ENCODE measurements at places on chromosomes 4 and X.

GRCh38 chr4:8547912-8548730 lies 32.1 kb upstream of the GPR78 start:
- DNase-seq, result no peak

- no peak for DNase-seq
These were observed 191.8 kb downstream of the PDGFC start for GRCh38 chr4:156779774-156780173.

GRCh38 chr4:135553213-135553612 lies 1351.6 kb upstream of the PABPC4L start:
- DNase-seq, result no peak

DNA sequence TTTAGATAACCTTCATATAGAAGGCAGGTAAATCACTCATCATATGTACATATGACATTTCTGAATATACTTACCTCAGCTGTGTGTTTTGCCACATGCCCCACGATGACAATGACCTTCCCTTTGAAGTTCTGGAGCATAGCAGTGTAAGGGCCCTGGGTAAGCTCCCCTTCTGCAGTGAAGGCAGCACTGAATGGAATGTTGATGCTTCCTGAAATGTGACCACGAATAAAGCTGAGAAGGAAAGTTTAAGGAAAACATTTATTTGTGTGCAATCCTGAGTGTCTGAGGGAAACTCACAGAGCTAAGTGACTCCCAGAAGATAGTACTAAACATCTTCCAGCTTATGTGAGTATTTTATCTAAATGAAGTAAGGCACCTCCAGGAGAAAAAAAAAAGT lies 200.1 kb downstream of the NPNT start:
- no peak for DNase-seq

- DNase-seq, result no peak
These were observed 22.1 kb upstream of the OPN1LW start for GRCh38 chrX:154121961-154122360.

- DNase-seq, result no peak
These were observed 432.8 kb downstream of the ANKRD50 start for GRCh38 chr4:124279741-124280140.

- no peak for DNase-seq
These were observed 127.9 kb upstream of the AMOT start for GRCh38 chrX:112968351-112969133.

DNA sequence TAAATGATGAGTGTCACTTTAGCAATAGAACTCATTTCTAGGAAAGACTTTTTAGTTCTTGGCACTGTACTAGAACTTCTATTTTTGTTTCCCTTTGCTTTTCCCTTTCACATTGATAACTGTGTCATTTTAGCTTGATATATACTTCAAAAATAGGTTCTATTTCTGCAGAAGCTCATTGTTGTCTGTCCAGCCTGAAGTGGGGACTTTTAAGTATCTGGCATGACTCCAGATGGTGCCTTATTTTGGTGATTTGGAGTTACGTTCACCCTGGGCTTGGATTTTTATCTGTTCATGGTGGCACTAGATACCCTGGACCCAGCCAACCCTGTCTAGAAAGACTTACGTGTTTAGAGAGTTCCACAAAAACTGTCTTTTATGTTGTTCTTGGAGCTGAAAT lies 3.4 kb downstream of the ABHD18 start:
- DNase-seq, result no peak

DNA sequence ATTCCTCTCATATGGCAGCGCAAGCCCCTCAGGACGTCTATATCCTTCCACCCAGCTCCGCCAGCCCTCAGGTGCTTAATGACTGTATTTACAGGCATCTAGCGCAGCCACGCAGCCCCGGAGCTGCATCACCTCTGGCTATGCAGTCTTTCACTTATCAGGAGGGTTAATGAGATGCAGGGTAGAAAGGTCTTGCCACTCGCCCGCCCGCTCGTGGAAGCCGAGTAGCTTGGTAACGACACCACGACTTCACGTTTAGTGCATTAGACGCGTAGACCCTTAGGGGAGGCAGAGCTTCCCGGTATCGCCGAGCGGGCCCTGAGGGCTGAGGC lies 1.5 kb upstream of the SLC16A2 start:
- DNase-seq, result no peak

GRCh38 chrX:139739138-139739537 lies 31.2 kb upstream of the MCF2 start:
- no peak for DNase-seq

GRCh38 chr4:33200377-33200776 lies 2480.2 kb downstream of the PCDH7 start:
- DNase-seq, result no peak

DNA sequence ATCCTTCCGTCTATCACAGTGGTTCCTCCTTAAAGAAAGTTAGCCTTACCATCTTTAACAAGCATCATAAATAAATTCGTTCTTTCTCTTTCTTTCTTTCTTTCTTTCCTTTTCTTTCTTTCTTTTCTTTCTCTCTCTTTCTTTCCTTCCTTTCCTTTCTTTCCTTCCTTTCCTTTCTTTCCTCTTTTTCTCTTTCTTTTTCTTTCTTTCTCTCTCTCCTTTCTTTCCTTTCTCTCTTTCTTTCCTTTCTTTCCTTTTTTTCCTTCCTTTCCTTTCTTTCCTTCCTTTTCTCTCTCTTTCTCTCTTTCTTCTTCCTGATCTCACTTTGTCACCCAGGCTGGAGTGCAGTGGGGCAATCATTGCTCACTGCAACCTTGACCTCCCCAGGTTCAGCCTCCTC lies 60.4 kb downstream of the ENPP6 start:
- no peak for DNase-seq

GRCh38 chrX:155065035-155065734 lies 5.8 kb downstream of the CMC4 start:
- DNase-seq, result peak; percentile 7

GRCh38 chr4:1799387-1800375 lies 6.6 kb downstream of the FGFR3 start:
- DNase-seq, result no peak

DNA sequence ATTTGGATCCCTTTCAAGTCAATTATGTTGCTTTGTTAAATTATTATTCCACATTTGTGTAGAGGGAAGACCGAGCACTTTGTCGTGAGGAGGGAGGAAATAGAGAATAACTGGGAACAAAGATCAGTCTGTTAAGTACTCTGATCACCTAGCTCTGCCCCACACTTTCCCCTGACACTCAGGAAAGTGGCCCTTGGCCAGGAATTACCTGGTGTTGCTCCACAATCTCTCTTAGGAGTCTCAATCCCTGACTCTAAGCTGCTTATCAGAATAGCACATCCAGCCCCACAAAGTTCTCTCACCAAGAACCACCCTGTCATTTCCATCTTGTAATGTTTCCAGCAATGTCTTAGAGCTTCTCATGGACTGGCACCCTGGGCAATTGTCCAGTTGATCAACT lies 83.8 kb upstream of the BMPR1B start:
- no peak for DNase-seq

GRCh38 chrX:19629541-19629940 lies 114.2 kb upstream of the MAP3K15 start:
- DNase-seq, result no peak

- no peak for DNase-seq
These were observed 109.6 kb upstream of the ACSL4 start for GRCh38 chrX:109842611-109843010.

DNA sequence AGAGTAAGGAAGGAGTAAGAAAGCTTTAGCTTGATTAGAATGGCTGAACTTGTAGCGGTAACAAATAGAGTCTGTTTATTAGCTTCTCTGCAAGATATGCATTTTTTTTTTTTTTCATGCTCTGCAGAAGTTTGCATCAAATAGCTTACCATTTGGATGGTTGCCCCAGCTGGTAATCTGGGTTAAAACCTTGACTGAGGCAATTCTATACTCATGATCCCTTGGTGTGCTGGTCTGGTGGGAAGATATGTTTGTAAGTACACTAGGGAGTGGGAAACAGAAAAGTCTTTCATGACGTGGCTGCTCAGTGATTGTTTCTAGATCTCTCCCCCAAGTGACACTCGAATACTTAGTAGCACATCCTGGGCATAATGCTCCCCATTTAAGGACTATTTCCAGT lies 32.1 kb downstream of the SEPTIN11 start:
- no peak for DNase-seq

DNA sequence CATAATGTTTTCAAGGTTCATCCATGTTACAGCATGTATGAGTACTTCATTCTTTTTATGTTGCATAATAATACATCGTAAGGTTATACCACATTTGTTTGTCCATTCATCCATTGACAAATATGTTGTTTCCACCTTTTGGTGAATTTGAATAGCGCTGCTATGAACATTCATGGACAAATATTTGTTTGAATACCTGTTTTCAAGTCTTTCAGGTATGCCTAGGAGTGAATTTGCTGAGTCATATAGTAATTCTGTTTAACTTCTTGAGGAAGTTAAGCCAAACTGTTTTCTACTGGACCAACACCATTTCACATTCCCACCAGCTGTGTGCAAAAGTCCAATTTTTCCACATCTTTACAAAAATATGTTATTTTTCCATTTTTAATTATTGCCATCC lies 31.5 kb downstream of the IRS4 start:
- no peak for DNase-seq

DNA sequence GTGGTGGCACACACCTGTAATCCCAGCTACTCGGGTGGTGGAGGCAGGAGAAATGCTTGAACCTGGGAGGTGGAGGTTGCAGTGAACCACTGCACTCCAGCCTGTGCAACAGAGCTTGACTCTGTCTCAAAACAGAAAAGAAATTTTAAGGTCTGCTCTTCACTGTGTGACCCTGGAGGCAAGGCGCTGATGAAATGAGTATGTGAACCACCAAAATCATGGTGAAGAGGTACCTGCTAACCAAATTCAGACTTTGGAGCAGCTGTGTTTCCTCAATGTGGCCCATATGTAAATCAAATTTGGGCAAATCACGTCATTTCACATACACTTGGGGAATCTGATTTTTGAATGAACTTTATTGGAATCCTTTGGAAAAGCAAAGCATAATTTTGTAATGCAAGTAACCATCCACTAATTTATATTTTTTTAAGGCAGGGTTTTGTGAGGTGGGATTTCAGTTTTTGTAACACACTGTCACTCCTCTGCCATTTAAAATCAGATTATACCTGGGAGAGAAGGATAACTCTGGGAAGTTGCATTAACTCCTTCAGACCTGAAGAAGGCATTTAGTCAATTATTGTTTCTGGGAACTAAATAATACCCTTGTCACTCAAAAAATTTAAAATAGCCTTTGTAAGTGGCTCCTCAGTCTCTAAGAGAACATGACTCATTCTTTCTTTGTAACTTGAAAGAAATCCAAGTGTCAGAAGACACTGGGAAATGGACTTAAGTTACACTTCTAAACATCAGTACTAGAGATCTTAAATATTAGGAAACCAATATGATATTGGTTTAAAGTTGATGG lies 24.0 kb downstream of the DOCK11 start:
- no peak for DNase-seq

DNA sequence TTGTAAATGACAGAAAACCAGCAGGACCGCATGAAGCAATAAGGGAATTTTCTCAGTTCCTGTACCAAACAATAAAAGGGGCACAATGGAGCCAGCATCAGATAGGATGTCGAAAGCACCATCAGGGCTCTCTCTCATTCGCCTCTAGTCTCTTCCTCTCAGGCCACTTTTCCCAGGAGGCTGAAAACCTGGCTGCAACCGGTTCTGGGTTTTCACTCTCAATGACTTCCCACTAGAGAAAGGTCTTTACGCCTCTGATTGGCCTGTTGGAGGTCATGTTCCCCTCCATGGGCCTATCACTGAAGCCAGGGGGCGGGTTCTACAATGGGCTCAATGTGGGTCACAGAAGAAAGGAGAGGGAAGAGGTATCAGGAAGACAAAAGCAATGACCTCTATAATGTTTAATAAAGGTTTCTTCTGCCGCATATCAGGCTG lies 29.3 kb downstream of the ZNF827 start:
- no peak for DNase-seq

DNA sequence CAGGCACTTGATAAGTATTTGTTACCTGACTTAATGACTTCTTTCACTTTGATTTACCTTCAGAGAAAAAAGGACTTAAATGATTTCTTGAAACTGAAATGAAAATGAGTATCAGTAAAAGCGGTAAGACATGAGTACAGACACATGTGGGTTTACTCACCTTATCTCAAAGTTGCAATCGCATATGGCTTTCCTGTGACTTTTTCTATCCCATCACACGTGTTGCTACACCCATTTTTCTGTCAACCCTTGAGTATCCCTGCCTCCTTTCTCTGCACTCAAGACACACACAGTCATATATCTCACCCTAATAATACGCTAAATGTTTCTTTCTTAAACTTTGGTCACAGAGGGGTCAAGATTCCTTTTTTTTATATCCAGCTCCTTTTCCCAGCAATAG lies 11.0 kb upstream of the ARHGEF38 start:
- no peak for DNase-seq

DNA sequence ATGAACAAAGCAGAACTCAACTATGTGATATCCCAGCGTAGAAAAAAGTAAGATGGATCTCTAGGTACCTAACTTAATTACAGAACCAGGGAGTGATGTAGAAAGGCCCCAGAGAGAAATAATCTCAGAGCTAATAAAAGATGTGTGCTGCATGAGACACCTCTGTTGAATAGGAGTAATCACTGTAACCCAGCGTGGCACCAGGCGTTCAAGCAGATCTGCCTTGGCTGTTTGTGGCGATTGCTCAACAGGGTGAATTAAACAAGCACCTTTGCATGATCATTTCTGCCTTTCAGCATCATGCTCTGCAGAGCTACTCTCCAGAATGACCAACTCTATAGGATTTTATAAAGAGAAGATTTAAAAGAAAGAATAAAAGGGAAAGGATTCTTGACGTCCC lies 81.7 kb upstream of the KCNIP4 start:
- no peak for DNase-seq

All from inflammatory macrophage (primary cell).